ENCODE measurements at places on chromosomes 7 and 10.

DNA sequence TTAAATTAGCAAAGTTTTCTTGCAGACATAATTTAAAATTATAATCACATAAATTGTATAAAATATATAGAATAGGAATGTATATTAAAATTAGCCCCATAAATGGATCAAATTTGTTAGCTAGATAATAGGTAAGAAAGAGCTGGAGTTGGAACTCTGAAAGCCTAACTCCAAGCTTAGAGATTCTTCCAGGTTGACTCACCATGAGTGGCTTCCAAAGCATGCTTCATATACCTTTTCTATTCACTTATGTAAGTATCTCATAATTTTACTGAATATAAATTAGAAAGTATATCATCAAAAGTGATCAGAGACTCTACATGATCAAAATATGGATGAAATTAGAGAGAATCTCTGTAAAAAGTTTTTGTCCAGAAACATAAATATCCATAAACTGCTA, 320.7 kb upstream of the MAGI2 start:
- DNase-seq, result no peak

GRCh38 chr10:84194424-84195043, at the start of gene CDHR1:
Gene CDHR1 (plus strand): TSS chr10:84194537. CDS start chr10:84194761, 224 bp downstream.
- peak; percentile 24 for DNase-seq

DNA sequence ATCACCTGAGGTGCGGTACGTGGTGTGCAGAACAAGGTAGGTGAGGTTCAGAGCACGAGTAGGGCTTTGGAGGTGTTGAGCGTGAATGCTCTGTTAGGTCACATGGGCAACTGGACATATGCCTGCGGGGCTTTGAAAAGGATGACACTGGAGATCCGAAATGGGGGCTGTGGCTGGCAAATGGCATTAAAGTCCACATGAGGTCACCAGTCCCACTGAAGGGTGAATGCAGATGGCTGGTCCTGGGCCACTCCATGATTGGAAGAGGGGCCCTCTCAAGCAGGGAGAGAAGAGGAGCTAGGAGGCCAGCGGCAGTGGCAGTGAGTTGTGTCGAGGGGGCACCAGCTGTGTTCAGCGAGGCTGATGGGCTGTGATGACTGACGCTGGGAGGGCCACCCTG, 254.9 kb upstream of the SHH start:
- no peak for DNase-seq

GRCh38 chr7:26376175-26376917, 84.7 kb downstream of the SNX10 start:
- no peak for DNase-seq
